ENCODE measurements at places on chromosomes 1 and 21. TPM values are rescaled to one million over a fixed set of nuclear protein-coding genes. Genes with fewer than 3 reads are reported as not detected.

The LCK gene
- not detected for total RNA-seq

The TCHHL1 gene
- not detected for total RNA-seq

The JAM2 gene
- total RNA-seq: 3.3 TPM

The OR2T33 gene
- total RNA-seq: not detected

The ANGPTL3 gene
- total RNA-seq: not detected

The OR2L5 gene
- total RNA-seq: not detected

The CRB1 gene
- 0.46 TPM for total RNA-seq

The PPP1R12B gene
- 21.9 TPM for total RNA-seq

The SELENBP1 gene
- total RNA-seq: 59.5 TPM

The DIO1 gene
- total RNA-seq: not detected

The MYCL gene
- total RNA-seq: 0.33 TPM

The CD1B gene
- not detected for total RNA-seq

The FAM72D gene
- total RNA-seq: 0.36 TPM

The RIMKLA gene
- 0.20 TPM for total RNA-seq

The B3GALT2 gene
- total RNA-seq: 0.92 TPM

The SLC41A1 gene
- total RNA-seq: 39.6 TPM

The NUAK2 gene
- 7.9 TPM for total RNA-seq

The LRRC53 gene
- total RNA-seq: not detected

The RCOR3 gene
- total RNA-seq: 20.6 TPM

The ZMYND12 gene
- total RNA-seq: 1.3 TPM

The NDUFS2 gene
- 159 TPM for total RNA-seq

The TADA1 gene
- 7.7 TPM for total RNA-seq

The OPN3 gene
- total RNA-seq: 11.9 TPM

The ANXA9 gene
- total RNA-seq: not detected

The ANKRD65 gene
- total RNA-seq: 0.39 TPM

The SOX13 gene
- 7.6 TPM for total RNA-seq

The SCP2 gene
- total RNA-seq: 137 TPM

The SPRR2E gene
- not detected for total RNA-seq

The GPR37L1 gene
- not detected for total RNA-seq

The ZSWIM5 gene
- total RNA-seq: 0.99 TPM

The LCE1F gene
- not detected for total RNA-seq

The KIF17 gene
- 0.39 TPM for total RNA-seq

The ZBTB8A gene
- 6.9 TPM for total RNA-seq

The INSRR gene
- under 0.01 TPM for total RNA-seq

The GPX7 gene
- 13.3 TPM for total RNA-seq

The C1orf167 gene
- 0.20 TPM for total RNA-seq

The TSSK3 gene
- 0.13 TPM for total RNA-seq

The CCDC27 gene
- total RNA-seq: not detected

The TMEM79 gene
- total RNA-seq: 2.6 TPM

The LEFTY2 gene
- 0.10 TPM for total RNA-seq

The NTRK1 gene
- 0.07 TPM for total RNA-seq

The TRIM45 gene
- total RNA-seq: 1.9 TPM

The UBE2Q1 gene
- total RNA-seq: 29.6 TPM

The RHD gene
- not detected for total RNA-seq
